ENCODE measurements at places on chromosomes 13 and 19.

GRCh38 chr13:114062754-114063153 lies 69.7 kb downstream of the RASA3 start:
- DNase-seq: no peak

DNA sequence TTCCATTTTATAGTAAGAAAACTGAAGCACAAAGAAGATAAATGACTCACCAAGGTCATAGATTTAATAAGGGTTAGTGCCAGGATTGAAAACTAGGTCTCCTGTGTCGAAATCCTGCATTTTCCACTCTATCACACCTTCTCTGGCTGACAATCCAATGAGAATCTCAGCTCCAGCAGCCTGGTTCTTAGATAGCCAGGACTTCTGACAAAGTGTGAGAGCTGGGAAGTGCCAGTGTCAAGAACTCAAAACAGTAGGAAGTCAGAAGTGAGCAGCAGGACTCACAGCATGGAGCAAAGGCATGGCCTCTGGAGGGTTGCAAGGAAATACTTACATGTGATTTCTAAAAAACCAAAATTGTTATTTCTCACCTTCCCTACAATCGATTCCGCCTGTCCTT lies 24.3 kb downstream of the KCTD12 start:
- no peak for DNase-seq

DNA sequence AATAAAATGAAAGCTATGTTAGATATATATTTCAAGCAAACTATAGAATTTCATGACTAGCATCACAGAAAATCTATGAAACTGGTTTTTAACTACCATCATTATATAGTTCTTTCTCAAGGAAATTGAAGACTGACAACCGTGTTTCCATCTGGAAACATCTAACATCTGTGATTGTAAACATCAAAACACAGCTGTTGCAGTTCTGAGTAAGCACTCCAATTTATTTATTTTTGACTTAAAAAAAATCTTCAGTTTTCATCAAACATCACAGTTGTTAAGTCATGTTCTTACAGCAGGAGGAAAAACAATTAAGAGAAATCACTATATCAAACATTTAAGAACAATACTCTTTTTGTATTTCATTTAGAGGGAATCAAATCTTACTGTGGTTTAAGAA lies 1653.0 kb upstream of the MIR17HG start:
- DNase-seq: no peak

- no peak for DNase-seq
These were observed 72.8 kb upstream of the SPATA13 start for GRCh38 chr13:24087605-24088225.

DNA sequence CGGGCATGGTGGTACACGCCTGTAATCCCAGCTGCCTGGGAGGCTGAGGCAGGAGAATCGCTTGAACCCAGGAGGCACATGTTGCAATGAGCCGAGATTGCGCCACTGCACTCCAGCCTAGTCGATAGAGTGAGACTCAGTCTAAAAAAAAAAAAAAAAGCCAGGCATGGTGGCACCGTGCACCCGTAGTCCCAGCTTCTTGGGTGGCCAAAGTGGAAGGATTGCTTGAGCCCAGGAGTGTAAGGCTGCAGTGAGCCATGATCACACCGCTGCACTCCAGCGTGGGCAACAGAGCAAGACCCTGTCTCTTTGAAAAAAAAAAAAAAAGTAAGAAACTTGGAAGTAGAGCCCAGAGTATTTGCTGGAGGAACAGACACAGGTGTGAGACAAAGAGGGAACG lies 27.7 kb downstream of the CCDC8 start:
- DNase-seq: no peak

- DNase-seq: no peak
These were observed at the start of gene PPP1R12C for GRCh38 chr19:55116859-55117662. TSS of gene PPP1R12C (minus strand) at chr19:55117637. CDS start at chr19:55117543, 94 bp downstream.

DNA sequence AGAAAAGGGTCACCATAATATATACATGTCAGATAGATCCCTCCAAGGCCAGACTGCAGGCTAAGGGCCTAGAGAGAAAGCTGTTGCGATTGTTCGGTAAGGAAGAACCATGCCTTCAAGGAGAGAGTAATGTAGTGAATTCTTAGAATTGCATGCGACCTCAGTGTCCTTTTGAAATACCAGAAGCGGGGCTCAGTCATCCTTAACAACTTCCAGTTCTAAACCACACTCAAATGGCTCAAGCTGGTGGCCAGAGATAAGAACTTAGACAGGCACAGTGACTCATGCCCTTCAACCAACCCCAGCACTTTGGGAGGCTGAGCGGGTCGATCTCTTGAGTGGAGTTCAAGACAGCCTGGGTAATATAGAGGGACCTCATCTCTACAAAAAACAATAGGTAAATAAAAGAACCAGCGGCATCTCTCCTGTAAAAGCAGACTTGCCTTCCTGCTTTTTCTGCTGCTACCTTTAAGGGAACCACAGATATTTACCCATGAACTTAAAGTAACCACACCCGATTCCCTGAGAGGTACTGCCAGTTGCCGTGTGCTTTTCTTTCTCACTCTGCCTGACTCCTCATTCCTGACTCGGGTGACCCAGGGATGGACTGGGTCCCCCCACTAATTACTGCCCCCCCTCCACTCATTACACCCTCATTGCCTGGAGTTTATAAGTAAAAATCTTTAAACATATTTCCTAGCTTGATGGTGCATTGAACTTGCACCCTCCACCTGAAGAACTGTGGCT lies 15.4 kb upstream of the SIGLEC6 start:
- DNase-seq: no peak

- no peak for DNase-seq
These were observed 2358.5 kb upstream of the PCDH20 start for GRCh38 chr13:63774133-63774532.

GRCh38 chr19:15614507-15615379 lies at the start of gene CYP4F8:
TSS of gene CYP4F8 (plus strand) at chr19:15615218. CDS start at chr19:15615617, 399 bp downstream.
- DNase-seq: no peak

- no peak for DNase-seq
These were observed 295.2 kb downstream of the DCLK1 start for GRCh38 chr13:35835989-35836388.

DNA sequence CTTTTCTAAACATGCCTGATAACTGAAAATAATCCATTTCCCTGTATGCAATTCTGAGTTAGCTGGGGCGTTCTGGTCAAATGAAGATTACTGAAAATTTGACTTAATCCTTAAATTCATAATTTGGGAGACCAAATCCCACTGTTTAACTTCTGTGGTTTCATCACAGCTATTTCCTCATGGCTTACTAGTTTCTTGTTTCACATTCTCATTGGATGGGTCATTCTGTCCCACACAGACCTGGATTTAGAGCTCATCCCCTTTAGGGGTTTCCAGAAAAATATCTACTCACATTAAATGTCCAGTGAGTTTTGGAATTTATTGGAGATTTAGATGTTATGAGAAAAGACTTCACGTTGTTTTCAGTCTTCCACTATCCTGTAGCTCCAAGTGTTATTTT lies 709.3 kb upstream of the KLHL1 start:
- DNase-seq: no peak

GRCh38 chr13:20053016-20053415 lies 94.5 kb downstream of the ZMYM2 start:
- DNase-seq: no peak

- DNase-seq: no peak
These were observed 1645.4 kb upstream of the SPRY2 start for GRCh38 chr13:81986308-81986707.

GRCh38 chr13:26784704-26785639 lies 24.4 kb upstream of the GPR12 start:
- no peak for DNase-seq
